Left lobe of liver (tissue), 2 donors: ENCODE measurements at places on chromosomes 11 and 22. TPM values are rescaled to one million over a fixed set of nuclear protein-coding genes. Genes with fewer than 3 reads are reported as not detected.

The NFRKB gene
- 10.7 TPM for total RNA-seq

The ART5 gene
- not detected for total RNA-seq

The YPEL4 gene
- 0.33 TPM for total RNA-seq

The SLC17A6 gene
- total RNA-seq = not detected

The NARS2 gene
- 13.4 TPM for total RNA-seq

The PGA5 gene
- total RNA-seq = 0.18 TPM

The MS4A6A gene
- total RNA-seq = 37.7 TPM

The P2RY2 gene
- total RNA-seq = 6.0 TPM

The IGLL1 gene
- not detected for total RNA-seq

The TRPM5 gene
- not detected for total RNA-seq

The NPTXR gene
- total RNA-seq = 0.45 TPM

The MAML2 gene
- 1.0 TPM for total RNA-seq

The PARVA gene
- total RNA-seq = 22.4 TPM

The TRIM49 gene
- total RNA-seq = not detected

The KRTAP5-10 gene
- total RNA-seq = 0.15 TPM

The ROBO4 gene
- total RNA-seq = 6.3 TPM

The NCR3LG1 gene
- total RNA-seq = 0.35 TPM

The HTR3A gene
- total RNA-seq = not detected

The CYP2D6 gene
- 358 TPM for total RNA-seq

The HEPN1 gene
- not detected for total RNA-seq

The GNB1L gene
- 4.3 TPM for total RNA-seq

The FUT4 gene
- 1.2 TPM for total RNA-seq

The BIK gene
- total RNA-seq = 0.25 TPM

The CRYBB1 gene
- not detected for total RNA-seq

The ALDH3B2 gene
- total RNA-seq = not detected

The PPM1F gene
- total RNA-seq = 8.4 TPM

The RFPL3 gene
- total RNA-seq = not detected

The PLAAT5 gene
- not detected for total RNA-seq

The PAMR1 gene
- 1.8 TPM for total RNA-seq

The WNT11 gene
- 3.4 TPM for total RNA-seq

The MOGAT2 gene
- total RNA-seq = 172 TPM

The PHETA2 gene
- total RNA-seq = 1.2 TPM

The KRTAP5-8 gene
- total RNA-seq = 0.25 TPM

The HMBS gene
- total RNA-seq = 15.1 TPM

The TUG1 gene
- total RNA-seq = 18.2 TPM

The C1QTNF5 gene
- 4.7 TPM for total RNA-seq

The IGSF9B gene
- 0.13 TPM for total RNA-seq
